ENCODE measurements at places on chromosomes 7 and 10.
A peak's percentile ranks its signal among the peaks of the same experiment; 100 is the strongest.

GRCh38 chr7:139482662-139483466 lies 609 bp downstream of the KLRG2 start:
- no peak for DNase-seq

DNA sequence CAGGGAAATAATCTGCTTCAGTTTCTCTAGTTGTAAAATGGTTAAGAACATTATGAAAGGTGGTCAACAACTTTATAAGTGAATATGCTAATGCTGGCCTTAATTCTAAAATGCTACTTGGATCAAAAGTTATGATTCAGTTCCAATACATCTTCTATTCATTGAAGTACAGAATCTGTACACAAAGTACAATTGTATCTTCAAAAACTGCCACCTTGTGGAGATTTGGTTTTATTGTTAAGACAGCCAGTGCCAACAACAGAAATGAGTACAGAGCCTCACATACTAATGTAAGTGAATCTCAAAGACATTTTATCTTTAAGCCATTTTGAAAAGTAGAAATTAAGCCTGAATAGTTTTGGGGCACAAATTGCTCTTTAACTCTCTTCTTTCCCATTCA lies 194.0 kb downstream of the CFTR start:
- DNase-seq: peak; percentile 24

GRCh38 chr10:79111427-79111826 lies 42.7 kb downstream of the ZMIZ1 start:
- peak; percentile 90 for DNase-seq

- no peak for DNase-seq
These were observed 535 bp upstream of the EPC1 start for GRCh38 chr10:32347363-32348022.

DNA sequence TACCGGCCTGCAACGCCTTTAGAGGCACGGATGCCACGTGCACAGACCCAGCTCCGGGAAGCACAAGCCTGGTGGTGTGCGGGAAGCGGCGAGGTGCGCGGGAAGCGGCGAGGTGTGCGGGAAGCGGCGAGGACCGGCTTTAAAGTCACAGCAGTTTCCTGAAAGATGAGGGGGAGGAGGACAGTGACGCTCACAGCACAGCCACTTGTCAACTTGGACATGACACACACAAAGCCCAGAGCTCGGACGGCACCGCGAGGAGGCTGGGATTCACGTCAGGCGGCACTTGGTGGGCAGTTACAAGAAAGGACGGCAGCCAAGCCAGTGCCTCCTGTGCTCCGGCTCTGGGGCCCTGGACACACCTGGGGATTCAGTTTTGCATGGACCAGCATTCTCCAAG lies 525.9 kb downstream of the DNAJB6 start:
- DNase-seq: no peak

DNA sequence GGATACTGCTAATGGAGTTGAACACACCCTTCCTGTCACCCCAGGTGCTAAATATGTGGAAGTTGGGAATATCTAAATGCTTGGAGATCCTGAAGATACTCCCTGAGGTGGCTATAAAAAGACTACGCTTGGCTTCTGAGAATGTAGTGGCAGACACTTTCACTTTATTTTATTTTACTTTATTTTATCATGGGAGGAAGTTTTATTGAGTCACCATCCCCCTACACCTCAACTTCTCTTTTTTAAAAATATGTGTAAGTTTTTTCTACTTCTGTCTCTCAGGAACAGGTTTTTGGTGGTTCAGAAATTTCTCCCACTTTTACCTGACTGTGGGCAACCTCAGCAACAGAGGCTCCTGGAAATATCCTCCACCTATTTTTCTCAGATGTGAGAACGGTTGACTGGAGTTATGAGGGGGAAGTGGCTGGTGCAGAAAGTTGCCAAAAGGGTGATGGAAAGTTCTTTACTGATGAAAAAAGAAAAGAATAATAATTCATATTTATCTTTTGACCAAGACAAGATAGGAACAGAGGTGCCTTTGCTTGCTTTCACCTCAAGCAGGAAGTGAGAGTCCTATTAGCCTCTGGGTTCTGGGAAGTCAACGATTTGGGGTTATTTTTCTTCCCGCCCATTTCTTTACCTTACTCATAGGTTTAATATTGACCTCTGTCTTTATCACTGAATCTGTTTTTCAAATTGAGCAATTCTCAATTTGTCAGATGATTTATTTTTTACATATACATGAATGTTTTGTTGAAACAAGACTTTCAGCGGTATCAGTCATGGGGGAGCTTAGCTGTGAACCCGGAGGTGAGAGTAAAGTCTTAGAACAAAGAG lies 103.6 kb downstream of the AHR start:
- DNase-seq: no peak

GRCh38 chr7:25619963-25620799 lies 391.9 kb upstream of the NPVF start:
- DNase-seq: no peak

- DNase-seq: no peak
These were observed 60.8 kb upstream of the BAMBI start for GRCh38 chr10:28616514-28616913.

DNA sequence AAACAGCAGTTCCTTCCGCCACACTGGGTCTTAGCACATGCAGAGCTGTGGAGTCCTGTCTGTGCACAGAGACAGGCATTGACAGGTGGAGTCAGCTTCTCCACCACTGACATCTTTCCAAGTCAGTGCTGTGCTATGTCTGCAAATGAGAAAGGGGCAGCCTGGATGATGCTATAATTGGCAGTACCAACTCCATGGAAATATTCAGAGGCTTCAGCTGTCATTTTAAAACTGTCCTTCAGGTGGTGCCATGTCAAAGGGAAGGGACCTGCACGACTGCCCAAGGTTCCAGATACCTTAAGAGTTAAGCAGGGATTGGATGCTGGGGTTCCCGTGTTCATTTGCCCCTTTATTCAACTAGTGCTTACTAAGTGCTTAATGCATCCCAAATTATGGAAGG lies 258.0 kb upstream of the PRKCQ start:
- DNase-seq: no peak

GRCh38 chr10:32065856-32066255 lies 9.6 kb upstream of the KIF5B start:
- DNase-seq: no peak
